ENCODE measurements at places on chromosomes 16 and 17.
A peak's percentile ranks its signal among the peaks of the same experiment; 100 is the strongest.

GRCh38 chr17:8059131-8059530 is 20.3 kb downstream of the ALOX15B start:
- DNase-seq: no peak

DNA sequence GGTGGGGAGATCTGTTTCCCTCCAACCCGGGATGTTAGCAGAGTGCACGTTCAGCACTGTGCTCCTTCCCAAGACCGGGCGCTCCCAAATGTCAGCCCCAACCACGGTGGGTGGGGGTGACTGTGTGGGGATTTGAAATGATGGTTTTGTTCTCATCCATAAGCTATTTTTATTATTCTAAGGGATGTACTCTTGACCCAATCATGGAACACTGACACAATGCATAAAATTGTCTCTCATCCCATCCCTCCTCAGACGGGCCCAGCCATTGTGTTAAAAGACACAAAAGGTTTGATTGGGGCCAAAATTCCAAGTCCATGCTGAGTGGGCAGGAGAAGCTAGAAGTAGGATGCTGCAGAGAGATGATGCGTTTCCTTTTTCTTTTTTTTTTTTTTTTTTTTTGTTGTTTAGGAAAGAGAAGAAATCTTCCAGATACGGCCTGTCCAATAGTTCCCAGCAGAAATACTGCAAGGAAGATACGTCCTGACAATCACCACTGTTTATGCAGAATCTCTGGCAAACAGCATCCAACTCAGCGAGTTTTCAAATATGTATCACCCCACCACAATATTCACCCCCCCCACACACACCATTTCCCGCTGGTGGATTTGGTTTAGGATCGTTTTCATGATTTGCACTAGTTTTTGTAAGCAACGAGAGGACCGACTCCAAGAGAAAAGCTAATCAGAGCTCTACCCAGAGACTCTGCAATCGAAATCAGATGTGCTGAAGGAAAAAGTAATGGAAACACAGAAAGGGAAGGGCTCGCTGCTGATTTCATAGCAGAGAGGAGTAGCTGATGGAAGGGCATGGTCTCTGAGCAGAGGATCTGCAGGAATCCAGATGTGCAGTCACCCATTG is 163.5 kb upstream of the DYNLRB2 start:
- DNase-seq: no peak

DNA sequence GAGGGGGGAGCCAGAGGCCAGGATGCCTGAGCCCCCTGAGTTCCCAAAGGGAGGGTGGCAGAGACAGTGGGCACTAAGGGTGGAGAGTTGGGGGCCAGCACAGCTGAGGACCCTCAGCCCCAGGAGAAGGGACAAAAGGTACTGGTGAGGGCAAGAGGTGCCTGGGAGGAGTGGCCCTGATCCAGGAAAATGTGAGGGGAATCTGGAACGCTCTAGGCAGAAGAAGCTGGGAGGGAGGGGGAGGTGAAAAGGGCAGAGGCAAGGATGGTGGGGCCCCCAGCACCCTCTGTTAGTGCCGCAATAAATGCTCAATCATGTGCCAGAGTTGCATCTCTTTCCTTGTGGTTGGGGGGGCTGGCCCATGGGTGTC is 1.1 kb downstream of the TCAP start:
- no peak for DNase-seq

DNA sequence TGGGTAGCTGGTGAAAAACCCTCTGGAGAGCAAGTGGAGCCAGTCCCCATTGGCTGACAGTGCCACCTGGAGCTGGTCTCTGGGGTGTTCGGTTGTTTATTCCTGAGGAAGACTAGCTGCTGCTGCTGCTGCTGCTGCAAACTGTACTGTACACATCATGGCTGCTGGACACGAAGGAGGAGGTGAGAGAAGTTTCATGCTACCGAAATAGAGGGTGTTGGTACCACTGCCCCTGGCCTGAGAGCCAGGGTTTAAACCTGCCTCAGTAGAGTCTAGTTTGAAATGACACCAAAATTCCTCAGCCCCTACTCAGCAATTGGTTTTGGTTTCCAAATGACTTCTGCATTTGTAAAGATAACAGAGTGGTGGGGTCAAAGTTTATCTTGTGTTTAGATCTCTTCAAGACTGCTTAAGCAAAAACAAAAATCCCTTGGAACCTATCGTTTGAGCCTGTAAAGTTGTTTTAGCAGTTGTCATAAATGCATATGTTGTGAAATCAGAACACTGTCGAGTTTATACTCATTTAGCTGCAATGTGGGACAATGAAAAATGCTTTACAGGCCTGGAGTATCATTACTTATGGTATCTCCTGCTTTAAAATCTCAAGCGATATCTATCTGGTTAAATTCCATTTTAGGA is 40.8 kb downstream of the CYB5B start:
- peak; percentile 11 for DNase-seq

DNA sequence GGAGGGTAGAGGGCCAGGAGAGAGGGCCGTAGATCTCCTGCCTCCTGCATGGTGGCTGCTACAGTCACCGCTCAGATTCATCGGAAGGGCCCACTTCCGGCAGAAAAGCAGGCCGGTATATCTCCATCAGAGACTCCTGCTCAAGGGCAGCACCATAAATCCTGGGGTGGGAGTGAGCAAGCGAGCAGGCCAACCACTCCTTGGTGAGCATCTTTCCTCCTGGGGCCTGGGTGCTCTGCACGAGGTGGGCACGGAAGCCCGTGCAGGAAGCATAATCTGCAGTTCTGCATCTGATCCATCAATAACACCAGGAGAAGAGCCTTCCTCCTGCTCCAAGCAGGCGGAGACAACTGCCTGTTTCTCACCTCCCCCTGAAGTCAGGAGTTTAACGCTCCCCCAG is 57.4 kb upstream of the TMEM132E start:
- no peak for DNase-seq

- no peak for DNase-seq
These were observed 2.0 kb upstream of the HSD17B2 start for GRCh38 chr16:82033006-82033405.

- no peak for DNase-seq
These were observed 44.7 kb downstream of the SREBF1 start for GRCh38 chr17:17792037-17792550.

GRCh38 chr16:87333101-87333500 is 15.9 kb upstream of the C16orf95 start:
- no peak for DNase-seq

GRCh38 chr17:1684378-1685189 is at the start of gene PRPF8:
TSS of gene PRPF8 (minus strand) at chr17:1684867. CDS start at chr17:1684571, 296 bp downstream.
- DNase-seq: peak; percentile 96

DNA sequence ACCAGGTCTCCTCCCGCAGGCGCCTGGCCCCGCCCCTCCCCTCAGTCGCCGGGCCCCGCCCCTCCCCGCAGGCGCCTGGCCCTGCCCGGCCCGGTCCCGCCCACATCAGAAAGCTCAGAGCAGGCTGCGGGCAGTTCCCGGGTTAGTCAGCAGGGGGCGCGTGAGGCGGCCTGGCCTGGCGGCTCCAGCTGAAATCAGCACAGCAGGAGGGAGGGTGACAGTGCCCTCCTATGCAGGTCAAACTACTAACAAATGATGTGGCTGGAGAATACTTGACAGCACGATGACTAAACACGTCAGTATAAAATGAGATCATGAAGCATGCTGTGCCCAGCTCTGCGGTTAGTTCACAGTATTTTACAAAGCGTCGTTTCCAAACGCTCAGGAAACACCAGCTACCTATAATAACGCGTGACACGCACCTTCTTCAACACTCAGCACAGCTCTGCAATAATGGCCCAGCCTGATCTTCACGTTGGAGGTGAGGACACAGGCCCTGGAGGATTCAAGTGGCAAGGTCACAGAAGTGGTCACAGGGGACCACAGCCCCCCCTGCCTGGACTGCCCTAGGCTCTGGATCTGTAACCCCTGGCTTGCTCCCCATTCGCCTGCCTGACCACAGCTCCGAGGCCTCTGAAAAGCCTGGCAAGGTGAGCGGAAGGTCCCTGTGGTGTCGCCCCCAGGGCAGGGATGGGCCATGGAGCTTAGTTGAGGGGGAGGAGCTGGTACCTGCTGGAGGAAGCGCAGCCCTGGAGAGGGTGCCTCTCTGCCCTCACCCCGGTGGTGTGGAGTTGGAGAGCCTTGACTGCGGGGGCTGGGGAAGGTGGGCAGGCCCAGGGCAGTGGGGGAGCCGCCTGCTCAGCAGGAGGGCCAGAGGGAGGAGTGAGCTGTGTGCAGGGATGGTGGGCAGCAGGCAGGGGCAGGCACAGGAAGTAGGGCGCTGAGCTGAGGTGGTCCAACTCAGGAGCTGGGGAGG is 81.2 kb downstream of the KCNJ12 start:
- peak; percentile 79 for DNase-seq

GRCh38 chr17:708132-708531 is 6.5 kb downstream of the VPS53 start:
- no peak for DNase-seq

GRCh38 chr17:42598905-42599304 is 10.3 kb downstream of the RETREG3 start:
- no peak for DNase-seq

Data from T-helper 17 cell (primary cell).